AG10803 (cell line): ENCODE measurements at places on chromosomes 5 and 9.

- no peak for DNase-seq
These were observed 9.6 kb downstream of the C9orf152 start for GRCh38 chr9:110198357-110198756.

GRCh38 chr5:132102101-132102701 is 28.6 kb downstream of the CSF2 start:
- no peak for DNase-seq

DNA sequence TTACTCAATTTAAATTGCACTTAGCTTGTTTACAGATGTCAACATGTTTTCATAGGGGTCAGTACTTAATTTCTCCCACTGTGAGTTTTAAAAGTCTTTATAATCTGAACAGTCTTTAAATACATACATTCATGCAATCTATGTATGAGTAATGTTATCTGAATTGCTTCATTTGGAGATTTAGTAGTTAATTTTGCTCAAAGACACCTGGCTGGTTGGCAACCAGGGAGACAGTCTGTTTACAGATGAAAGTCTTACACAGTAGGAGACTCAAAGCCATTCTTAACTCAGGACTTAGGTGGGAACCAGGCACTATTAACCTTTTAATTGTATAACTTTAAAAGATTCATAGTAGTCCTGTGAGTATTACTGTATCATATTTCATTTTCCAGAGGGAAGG is 29.3 kb downstream of the DAB2 start:
- DNase-seq, result no peak

- no peak for DNase-seq
These were observed 98.5 kb downstream of the ZCCHC7 start for GRCh38 chr9:37218800-37219425.

DNA sequence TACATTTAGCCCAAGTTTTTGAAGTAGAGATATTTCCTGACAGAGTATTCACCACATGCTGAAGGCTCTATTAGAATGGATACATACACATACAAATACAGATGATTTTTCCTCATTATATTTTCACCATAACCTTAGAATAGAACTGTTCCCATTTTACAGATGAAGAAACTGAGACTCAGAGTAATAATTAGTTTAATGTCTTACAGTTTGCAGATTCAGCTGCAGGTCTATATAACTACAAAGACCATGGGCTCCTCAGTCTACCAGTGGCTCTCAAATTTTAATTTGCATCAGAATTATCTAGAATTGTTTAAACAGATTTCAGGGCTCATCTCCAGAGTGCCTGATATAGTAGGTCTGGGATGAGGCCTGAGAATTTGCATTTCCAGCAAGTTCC is 64.4 kb downstream of the GRAMD2B start:
- DNase-seq, result no peak
